ENCODE measurements at places on chromosomes 16 and 17. TPM values are rescaled to one million over a fixed set of nuclear protein-coding genes. Genes with fewer than 3 reads are reported as not detected.

Gene ZNF263
- 53.7 TPM for total RNA-seq

Gene IL17C
- total RNA-seq: not detected

Gene KIFC3
- 40.7 TPM for total RNA-seq

Gene KRTAP9-8
- total RNA-seq: not detected

Gene TMEM92
- not detected for total RNA-seq

Gene HASPIN
- total RNA-seq: 0.48 TPM

Gene MYH13
- total RNA-seq: not detected

Gene CHRNE
- not detected for total RNA-seq

Gene CNGB1
- 0.72 TPM for total RNA-seq

Gene CACNA1H
- total RNA-seq: 8.7 TPM

Gene PIRT
- total RNA-seq: 0.24 TPM

Gene ZNF768
- 14.7 TPM for total RNA-seq

Gene KRT17
- 762 TPM for total RNA-seq

Gene NPIPB6
- not detected for total RNA-seq

Gene UBE2I
- 47.4 TPM for total RNA-seq

Gene SEPTIN12
- total RNA-seq: not detected

Gene SLC13A2
- total RNA-seq: 0.72 TPM

Gene TEX14
- total RNA-seq: not detected

Gene ACSM3
- total RNA-seq: 8.9 TPM

Gene ITGA2B
- total RNA-seq: 4.3 TPM

Gene FNDC8
- total RNA-seq: not detected

Gene DNAI2
- not detected for total RNA-seq

Gene RMI2
- 17.1 TPM for total RNA-seq

Gene MYLK3
- 1.4 TPM for total RNA-seq

Gene KRTAP3-1
- total RNA-seq: not detected

Gene UTP4
- 13.7 TPM for total RNA-seq

Gene PRSS21
- total RNA-seq: not detected

Gene KRTAP2-3
- total RNA-seq: 20.5 TPM

Gene GLG1
- total RNA-seq: 103 TPM

Gene SLC16A13
- total RNA-seq: not detected

Gene CACNA1G
- total RNA-seq: 1.9 TPM

Gene CEMP1
- total RNA-seq: 0.96 TPM

Gene PPY
- total RNA-seq: not detected

Gene KRTAP4-6
- 1.2 TPM for total RNA-seq

Gene TADA2A
- total RNA-seq: 53.9 TPM

Gene KCNH4
- not detected for total RNA-seq

Gene RGS11
- 6.0 TPM for total RNA-seq

Gene SYNRG
- total RNA-seq: 14.4 TPM

Gene SMYD4
- total RNA-seq: 42.9 TPM

Gene SPN
- 0.96 TPM for total RNA-seq

Gene GCGR
- total RNA-seq: 2.9 TPM

Gene CHST5
- total RNA-seq: 1.4 TPM

Gene CCR7
- not detected for total RNA-seq

Gene RNF112
- 20.5 TPM for total RNA-seq

Gene CLCN7
- 35.2 TPM for total RNA-seq

Data from umbilical cord (tissue), 2 donors.